ENCODE measurements at places on chromosomes 7 and 10.

- no peak for DNase-seq
Measured at GRCh38 chr10:96998329-96998888, 166.3 kb downstream of the LCOR start.

DNA sequence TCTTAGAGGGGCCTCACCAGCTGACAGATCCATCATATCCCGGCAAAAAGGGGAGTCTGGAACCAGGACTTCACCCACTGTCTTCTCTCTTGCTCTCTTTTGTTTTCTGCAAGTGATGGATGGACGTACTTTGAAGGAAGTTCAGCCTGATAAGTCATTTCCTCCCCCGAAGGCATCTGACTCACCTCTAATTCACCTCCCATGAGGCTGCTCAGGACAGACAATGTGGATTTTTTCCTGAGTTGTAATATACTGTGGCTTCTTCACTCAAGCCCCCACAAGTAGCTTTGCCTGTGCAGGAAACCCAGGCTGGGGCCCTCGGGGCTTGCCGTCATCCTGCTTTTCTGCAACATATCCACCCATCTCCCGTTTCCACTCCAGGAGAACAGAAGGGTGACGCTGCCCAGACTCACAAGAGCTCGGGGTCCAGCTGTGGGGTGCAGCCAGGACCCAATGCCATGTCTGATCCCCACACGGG lies 70.4 kb downstream of the ASB13 start:
- no peak for DNase-seq

DNA sequence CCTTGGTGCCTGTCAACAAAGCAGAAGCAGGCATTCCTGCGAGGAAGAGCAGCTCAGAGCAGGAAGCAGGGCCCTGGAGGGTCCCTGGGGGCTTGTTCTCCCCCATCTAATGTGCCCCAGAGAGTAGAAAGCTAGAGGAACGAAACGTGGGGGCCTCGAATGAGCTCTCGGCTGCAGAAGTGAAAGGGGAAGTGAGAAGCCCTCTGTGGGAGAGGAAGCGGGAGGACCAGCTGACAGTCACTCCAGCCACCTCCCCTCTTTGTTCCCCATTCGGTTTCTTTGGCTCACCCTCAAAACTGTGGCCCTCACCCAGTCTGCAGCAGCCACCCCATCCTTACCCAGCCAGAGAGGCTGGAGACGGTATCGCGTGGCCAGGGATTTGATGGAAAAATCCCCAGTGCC lies 25.0 kb downstream of the C10orf105 start:
- peak; percentile 85 for DNase-seq

GRCh38 chr10:102770792-102771191 lies 27.0 kb downstream of the WBP1L start:
- DNase-seq, result no peak

- DNase-seq, result no peak
Measured at GRCh38 chr7:71272509-71273490, 140.9 kb downstream of the GALNT17 start.

- no peak for DNase-seq
Measured at GRCh38 chr10:11838298-11838852, 15.2 kb downstream of the PROSER2 start.

- DNase-seq, result no peak
Measured at GRCh38 chr7:140192620-140193019, 15.8 kb upstream of the KDM7A start.

DNA sequence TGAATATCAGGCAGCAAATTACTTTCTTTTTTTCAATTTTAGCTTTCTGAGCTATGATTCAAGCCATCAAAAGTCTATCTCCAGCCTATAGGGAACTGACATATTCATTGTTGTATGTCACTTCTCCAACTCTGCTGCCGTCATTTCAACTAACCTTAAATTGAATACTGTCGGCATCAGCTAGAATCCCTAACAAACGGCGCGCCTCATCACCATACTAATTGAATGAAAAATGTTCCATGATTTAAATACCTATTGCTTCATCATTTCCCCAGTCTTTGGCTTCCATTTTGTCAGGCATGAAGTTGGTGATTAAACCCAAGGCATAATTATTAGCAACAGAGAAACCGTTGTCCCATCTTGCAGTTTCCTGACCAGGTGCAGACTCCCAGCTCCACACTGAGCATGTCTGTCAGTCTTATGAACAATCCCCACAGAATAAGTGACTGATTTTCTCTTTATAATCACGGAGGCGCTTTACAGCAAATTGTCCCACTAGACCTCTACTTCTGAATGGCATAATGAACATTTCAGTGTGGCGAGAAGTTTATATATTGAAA lies 83.5 kb upstream of the NPY start:
- no peak for DNase-seq

GRCh38 chr7:81256991-81257390 lies 338.1 kb upstream of the SEMA3C start:
- no peak for DNase-seq

- no peak for DNase-seq
Measured at GRCh38 chr10:1153805-1154351, 97.7 kb downstream of the WDR37 start.

DNA sequence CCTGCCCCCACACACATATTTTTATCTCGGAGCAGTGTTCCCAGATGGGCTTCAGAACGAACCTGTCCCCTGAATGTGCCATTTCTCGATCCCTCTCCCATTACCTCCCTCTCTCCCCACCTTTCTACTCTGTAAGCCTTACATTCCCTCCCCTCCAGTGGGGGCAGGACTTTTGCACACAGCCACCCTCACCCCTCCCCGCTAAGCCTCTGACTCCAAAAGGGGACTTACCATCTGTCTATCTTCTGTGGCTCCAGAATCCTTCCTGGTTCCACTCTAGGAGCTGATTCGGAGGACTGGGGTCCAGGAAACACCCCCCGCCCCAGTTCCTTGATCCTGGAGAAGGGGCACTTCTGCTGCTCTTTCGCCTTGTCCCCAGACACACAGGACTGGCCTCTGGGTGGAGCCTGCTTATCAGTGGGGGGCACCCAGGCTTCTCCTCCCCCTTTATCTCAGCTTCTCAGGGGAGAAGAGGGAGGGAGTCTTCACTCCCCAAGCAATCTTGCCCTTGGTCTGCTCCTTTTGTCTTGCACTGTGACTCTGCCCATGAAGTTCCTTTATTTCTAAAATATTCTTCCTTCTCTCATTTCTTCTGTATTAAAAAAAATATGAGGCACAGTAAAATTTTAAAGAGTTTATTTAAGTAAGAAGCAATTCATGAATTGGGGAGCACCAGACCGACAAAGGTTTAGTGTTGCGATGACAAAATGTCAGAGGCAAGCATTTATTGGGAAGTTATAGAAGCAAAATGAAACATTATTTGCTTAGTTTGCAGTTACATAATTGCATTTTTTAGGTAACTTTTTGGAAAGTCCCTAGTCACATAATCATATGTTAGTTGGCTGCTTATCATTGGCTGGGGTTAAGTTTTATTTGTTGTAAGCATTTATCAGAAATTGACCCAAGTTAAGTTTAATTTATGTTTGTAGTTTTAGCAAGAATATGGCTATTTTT lies at the start of gene KEL:
Gene KEL, minus strand, starts transcription at position 391 of the 954 bp plus-strand sequence. Its CDS starts 157 bp downstream, at position 234.
- no peak for DNase-seq

GRCh38 chr10:128625926-128626325 lies 499.7 kb upstream of the MKI67 start:
- no peak for DNase-seq

GRCh38 chr10:122328676-122329075 lies 45.8 kb upstream of the PLEKHA1 start:
- DNase-seq, result no peak

GRCh38 chr7:51471981-51472296 lies 155.3 kb upstream of the COBL start:
- no peak for DNase-seq

- no peak for DNase-seq
Measured at GRCh38 chr7:78900806-78901205, 552.7 kb downstream of the MAGI2 start.

DNA sequence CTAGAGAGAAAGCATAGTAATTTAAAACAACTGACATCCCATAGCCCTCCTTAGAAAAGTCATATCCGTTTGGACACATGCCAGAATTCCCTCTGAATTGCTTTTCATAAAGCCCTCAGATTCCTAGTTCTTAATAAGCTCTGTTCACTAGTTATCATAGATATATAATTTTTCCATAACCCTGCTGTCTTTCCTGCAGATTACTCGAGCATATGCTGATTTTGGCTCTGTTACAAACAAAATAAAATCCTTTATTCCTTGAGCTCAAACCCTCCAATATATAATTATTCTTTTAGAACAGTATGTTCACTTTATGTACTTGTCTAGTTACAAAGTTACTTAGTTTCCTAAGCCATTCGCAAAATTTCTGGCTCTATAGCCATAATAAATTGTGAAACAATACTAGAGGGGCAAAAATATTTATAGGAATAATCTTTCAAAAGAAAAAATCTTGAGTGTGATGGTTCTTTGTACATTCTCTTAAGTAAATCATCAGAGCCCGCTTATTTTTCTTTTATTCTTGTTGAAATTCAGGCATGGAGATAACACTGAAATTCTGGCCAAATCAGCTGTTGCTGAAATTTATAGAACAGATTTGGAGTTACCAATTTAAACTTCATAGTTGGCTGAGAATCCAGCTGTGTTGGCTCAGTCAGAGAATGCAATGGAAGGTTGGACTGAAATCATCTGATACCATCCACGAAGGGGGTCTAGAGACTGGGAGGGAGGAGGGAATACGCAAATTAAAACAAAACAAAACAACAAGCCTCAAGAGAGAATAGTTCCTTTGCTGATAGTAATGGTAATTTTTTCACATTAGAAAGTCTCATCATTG lies 146.1 kb upstream of the TMEM196 start:
- no peak for DNase-seq

- DNase-seq, result no peak
Measured at GRCh38 chr7:7816084-7816483, 97.7 kb upstream of the RPA3 start.

GRCh38 chr10:102444851-102445250 lies 6.5 kb downstream of the C10orf95 start:
- DNase-seq, result no peak

GRCh38 chr10:122911889-122912484 lies 1.6 kb downstream of the FAM24A start:
- peak; percentile 4 for DNase-seq

DNA sequence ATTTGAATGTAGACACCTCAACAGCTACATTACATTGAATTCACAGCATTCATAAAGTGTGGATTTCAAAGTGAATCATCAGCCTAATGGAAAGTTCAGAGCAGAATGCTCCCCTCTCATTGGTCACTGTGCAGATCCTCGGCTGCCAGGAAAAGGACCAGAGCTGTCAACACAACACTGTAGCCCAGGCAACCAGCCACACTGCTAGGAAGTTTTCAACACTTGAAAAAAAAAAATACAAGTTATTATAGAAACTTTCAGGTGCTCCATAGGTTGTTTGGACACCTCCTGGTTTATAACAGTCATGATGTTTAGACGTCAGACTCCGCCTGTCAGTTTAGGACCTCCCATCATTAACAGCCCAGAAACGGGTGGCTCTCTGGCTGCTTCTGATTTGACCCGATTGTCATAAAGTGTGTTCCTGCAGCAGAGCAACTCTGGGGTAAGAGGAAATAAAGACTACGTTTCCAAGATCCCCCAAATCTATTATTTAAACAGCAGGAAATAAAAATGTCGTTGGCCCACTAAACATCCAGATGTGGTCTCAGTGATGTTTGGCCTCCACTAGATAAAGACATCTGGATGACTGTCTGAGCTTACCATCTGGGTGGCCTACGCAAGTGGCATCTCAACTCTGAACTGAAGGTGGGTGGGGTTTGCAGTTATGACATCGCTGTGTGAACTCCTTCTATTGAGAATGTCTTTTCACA lies 117.4 kb downstream of the CABCOCO1 start:
- no peak for DNase-seq

GRCh38 chr10:47060993-47061500 lies 149.8 kb downstream of the PTPN20 start:
- DNase-seq, result no peak

GRCh38 chr10:126639084-126639483 lies 31.4 kb downstream of the C10orf90 start:
- DNase-seq, result no peak

DNA sequence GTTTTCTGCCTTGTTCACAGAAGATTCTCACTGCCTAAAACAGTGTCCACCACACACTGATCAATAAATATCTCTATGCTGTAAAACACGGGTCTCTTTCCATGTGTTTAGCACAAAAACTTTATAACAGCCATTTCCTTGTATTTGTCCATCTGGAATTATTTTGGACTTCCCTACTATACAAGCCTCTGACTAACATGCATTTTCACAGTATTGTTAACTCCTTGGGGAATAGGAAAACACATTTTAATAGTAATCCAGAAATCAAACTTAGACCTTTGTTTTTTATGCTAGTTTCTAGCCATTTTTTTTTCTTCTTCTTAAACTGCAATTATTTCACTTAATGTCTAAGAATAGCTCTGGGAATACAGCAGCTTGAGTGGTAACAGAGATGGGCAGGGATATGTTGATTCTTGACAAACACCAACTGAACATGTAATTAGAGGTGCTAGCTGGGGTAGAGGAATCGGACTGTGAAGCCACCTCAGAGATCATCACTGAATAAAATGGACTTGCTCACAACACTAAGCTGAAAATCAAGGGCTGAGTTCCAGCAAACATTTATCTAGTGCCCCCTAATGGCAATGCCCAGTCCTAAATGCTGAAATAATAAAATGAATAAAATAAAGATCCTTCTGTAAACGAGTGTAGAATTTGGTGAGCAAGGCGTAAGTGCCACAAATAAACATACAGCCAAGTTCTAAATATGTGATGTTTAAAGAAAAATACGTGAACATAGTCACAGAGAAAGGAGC lies 593.1 kb downstream of the SORCS1 start:
- no peak for DNase-seq

GRCh38 chr7:50268223-50268622 lies 36.3 kb upstream of the IKZF1 start:
- no peak for DNase-seq

- no peak for DNase-seq
Measured at GRCh38 chr10:58201704-58202103, 66.0 kb downstream of the IPMK start.

GRCh38 chr10:11260170-11260569 lies 242.5 kb downstream of the CELF2 start:
- DNase-seq, result no peak

DNA sequence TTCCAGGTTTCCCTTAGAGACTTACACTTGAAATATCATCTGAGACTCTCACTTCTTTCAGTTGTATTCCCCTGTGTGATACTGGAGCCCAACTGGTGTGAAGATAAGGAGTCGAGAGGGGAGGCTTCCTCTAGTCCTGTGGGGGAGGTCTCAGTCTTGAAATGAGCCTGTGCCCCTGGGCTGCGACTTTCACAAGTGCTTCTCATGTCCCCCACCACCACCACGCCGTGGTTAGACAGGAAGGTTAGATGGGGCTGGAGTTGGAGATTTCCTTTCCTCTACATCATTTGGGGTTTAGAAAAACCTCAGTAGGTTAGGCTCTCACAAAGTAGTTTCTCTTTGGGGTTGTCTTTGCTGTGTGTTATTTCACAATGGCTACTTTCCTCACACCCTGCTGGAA lies 25.6 kb upstream of the MKX start:
- DNase-seq, result no peak

- DNase-seq, result no peak
Measured at GRCh38 chr10:69684981-69685353, 54.9 kb downstream of the FAM241B start.

DNA sequence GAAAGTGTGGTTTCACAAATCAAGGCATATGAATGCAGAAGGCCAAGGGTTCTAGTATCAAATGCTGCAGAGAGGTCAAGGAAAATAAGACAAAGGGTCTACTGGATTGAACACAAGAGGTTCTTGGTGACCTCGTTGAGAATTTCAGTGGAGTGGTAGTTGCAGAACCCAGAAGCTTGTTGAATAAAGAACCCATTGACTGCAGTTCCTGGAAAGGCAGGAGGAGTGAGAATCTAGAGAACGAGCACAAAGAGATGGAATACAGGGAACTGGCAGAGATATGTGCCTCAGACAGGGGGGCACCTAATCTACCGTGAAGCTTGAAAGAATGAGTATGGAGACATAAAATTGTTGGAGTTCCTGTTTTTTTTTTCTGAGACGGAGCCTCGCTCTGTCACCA lies 3.5 kb upstream of the SEPTIN7 start:
- DNase-seq, result no peak
